ENCODE measurements at places on chromosomes 11 and 22.

- DNase-seq, result no peak
These were observed 133.6 kb downstream of the DSCAML1 start for GRCh38 chr11:117663414-117663813.

DNA sequence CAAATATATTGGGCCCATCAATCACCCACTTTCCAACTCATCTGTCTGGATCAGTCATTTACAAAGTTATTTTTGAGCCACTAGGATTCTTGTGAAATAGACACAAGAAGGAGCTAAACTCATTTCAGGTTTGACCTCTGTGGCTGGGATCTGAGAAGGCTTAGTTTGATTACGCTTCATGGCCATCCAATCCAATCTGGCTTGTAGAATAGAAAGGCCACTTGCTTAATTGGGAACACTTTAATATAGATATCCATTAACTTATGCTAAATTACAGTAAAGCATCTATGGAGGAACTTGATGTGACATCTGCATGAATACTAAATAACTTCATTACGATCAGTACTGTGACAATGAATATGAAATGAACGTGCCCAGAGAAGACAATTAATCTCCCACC lies 284.2 kb downstream of the ST3GAL4 start:
- no peak for DNase-seq

- DNase-seq, result no peak
These were observed 15.9 kb downstream of the ADAMTS15 start for GRCh38 chr11:130464291-130464812.

GRCh38 chr11:65110354-65110861 lies 1.3 kb upstream of the TM7SF2 start:
- peak; percentile 97 for DNase-seq

- DNase-seq, result no peak
These were observed 35.8 kb downstream of the FEZ1 start for GRCh38 chr11:125460275-125460674.

DNA sequence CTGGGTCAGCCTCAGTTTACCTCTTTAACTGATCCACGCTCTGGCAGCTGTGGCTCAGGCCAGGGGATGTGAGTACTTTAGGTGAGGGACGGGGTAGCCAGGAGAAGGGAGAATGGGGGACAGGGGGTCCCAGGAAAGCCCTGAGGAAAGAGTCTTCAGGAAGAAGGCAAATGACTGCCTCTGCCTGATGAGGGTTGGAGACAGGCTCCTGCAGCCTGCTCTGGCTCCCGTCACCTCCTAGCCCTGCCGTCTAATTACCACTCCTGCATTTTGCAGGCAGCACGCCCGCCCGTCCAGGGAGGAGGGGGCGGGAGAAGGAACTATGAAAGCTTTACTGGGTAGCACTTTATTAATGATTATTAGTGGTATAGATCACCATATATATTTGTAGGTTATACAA lies 116.6 kb downstream of the CEP164 start:
- DNase-seq, result no peak

DNA sequence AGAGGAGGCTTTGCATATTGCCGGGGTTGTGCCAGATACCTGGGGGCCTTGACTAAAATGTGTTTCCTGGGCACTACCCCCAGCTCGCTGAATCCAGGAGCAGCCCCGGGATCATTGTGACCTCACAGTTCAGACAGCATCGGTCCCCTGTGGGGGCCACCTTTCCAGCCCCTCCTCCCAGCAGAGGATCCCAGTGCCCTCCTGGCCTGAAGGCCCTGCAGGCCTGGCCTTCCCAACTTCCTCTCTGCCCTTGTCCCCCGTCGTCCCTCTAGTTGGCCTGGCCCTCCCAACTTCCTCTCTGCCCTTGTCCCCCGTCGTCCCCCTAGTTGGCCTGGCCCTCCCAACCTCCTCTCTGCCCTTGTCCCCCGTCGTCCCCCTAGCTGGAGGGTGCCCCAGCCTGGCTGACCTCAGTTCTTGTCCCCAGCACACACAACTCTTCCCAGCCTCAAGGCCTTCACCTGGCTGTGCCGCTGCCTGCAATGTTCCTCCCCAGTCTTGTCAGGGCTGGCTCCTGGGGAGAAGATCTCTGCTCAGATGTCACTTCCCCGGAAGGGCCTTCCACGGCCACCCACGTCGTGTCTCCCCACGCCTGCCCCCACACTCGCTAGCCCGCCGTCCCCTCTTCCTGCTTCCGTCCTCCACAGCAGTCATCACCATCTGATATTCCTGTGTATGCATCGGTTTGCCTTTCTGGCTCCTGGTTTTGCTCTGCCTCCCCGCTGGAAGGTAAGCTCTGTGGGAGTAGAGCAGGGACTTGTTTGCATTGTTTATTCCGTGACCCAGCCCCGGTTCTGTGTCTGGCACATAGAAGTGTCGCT lies 12.6 kb upstream of the ANO1 start:
- no peak for DNase-seq

- DNase-seq, result no peak
These were observed 676.9 kb downstream of the BRD1 start for GRCh38 chr22:49150801-49151221.

DNA sequence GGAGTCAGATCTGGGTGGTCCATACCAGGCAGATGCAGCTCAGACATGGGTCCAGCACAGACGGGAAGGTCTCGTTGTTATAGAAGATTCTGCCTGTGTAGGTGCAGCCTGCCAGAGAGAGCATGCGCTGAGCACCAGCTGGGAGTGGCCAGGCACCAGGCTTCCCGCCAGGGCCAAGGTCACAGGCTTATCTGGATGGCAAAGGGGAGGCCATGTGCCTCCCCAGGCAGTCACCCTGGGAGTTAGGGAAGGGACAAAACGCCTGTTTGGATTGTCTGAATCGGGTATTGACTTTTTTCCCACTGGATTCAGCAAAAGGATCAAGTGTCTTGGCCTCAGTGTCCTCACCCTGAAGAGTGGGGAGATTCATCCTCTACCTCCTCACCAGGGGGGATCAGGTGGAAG lies 26.5 kb downstream of the PGA5 start:
- DNase-seq, result no peak

DNA sequence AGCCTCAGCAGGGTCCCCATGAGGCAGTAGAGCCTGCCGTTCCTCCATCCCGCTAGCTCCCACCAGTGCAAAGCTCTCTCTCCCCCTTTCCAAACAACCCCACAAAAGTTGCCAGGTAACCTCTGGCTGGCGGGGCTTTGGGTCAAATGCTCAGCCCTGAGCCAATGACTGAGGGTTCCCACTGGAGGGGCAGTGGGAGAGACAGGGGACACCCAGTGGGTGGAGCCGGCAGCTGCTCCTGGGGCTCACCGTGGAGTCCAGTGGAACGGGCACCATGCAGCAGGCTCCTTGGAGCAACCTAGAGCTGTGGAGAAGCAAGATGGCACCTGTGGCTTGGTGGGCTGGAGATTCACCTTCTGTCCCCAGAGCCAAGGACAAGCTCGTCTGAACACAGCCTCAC lies 25.0 kb upstream of the PPARA start:
- no peak for DNase-seq

GRCh38 chr11:62479631-62480201 lies 60.9 kb downstream of the SCGB1A1 start:
- DNase-seq, result no peak

- peak; percentile 31 for DNase-seq
These were observed 3.9 kb downstream of the MAML2 start for GRCh38 chr11:96338910-96339705.

GRCh38 chr11:1448882-1449281 lies 37.7 kb downstream of the MOB2 start:
- DNase-seq, result no peak

All from stimulated activated CD4-positive, alpha-beta T cell treated with anti-CD3 and anti-CD28 coated beads, Interleukin-4, amount 100 ng/mL, for 1 hour (primary cell).